Cardiac muscle cell (in vitro differentiated cells and primary cell): ENCODE measurements at places on chromosomes 5 and 9.

DNA sequence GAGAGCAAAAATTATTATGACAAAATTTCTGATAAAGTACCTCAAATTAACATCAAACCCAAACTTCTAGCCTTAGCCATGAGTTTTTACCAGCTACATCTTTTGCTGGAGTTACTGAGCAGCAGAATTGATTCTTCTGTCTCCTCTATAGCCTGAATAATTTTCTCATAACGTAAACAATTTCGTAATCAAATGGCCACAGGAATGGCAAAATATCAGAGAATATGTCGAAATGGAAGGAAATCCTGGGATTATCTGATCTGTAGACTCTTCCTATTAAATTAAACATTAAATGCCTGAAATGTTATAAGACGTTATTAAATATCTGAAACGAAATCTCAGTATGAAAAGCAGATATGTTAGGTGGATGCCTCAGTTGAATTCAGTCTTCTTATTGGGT is 41.1 kb downstream of the LURAP1L start:
- DNase-seq, result no peak

DNA sequence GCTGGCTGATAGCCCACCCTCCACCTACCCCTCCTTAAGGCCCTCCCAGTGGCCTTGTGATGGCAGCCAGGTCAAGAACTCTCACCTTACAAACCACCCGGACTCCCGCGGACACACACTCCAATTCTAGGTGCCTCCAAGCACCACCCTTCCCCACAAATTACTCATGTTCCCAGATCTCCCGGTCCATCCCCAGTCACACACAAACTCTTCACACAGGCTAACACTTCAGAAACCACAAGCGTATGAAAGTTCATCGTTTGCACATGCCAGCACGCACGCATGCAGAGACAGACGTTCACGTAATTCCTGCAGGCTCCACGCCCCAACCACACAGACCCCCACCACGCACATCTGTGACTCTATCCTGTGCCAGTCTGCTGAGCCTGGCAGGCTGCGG is 18.0 kb downstream of the NR5A1 start:
- DNase-seq, result no peak

- no peak for DNase-seq
Observed at GRCh38 chr9:135152614-135153334, 65.3 kb downstream of the OLFM1 start.

GRCh38 chr5:173028811-173029327 is 27.3 kb upstream of the CREBRF start:
- DNase-seq, result no peak
